NCI-H1436 treated with DMSO at 0.1 percent for 48 hours (cell line): ENCODE measurements at places on chromosomes 1 and 21.

- DNase-seq: no peak
Observed at GRCh38 chr1:109863667-109864046, 47.0 kb upstream of the CSF1 start.

- DNase-seq: peak; percentile 47
Observed at GRCh38 chr1:21590126-21590880, 78.9 kb downstream of the RAP1GAP start.

GRCh38 chr1:152018537-152018936 is 18.3 kb downstream of the S100A11 start:
- DNase-seq: no peak

GRCh38 chr1:57254022-57254421 is 169.8 kb downstream of the DAB1 start:
- DNase-seq: no peak

DNA sequence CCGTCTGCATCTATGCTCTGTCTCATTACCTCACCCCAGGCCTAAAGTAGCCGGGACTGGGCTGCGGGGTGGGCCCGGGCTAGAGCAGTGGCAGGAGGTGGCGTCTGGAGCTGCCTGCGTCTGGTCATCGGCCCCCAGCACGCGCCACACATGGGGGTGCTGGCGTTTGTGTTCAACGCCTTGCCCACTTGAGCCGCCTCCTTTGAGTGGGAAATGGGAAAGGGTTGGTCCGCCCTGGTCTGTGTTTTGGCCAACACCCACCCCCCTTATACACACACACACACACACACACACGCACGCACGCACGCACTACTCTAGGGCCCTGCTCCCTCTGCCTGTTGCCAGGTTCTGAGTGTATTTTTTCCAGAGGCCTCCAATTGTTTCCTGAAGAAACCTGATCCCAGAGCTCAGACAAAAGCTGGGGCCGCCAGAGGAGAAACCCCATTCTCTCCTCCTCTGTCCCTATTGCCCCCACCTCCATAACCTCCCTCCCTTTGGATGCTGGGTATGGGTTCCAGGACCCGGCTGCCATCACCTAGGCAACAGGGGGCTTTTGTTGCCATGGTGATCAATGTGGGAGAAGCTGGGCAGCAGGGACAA is 10.1 kb downstream of the VANGL2 start:
- no peak for DNase-seq

GRCh38 chr1:93499075-93499474 is 51.2 kb downstream of the FNBP1L start:
- no peak for DNase-seq
